ENCODE measurements at places on chromosomes 5 and 9.
A peak's percentile ranks its signal among the peaks of the same experiment; 100 is the strongest.

- no peak for DNase-seq
Measured at GRCh38 chr5:153373130-153373498, 117.4 kb upstream of the GRIA1 start.

GRCh38 chr9:121598167-121598964 lies 53.1 kb upstream of the DAB2IP start:
- DNase-seq = no peak

- no peak for DNase-seq
Measured at GRCh38 chr5:140927228-140927573, 1.1 kb downstream of the PCDHAC1 start.

DNA sequence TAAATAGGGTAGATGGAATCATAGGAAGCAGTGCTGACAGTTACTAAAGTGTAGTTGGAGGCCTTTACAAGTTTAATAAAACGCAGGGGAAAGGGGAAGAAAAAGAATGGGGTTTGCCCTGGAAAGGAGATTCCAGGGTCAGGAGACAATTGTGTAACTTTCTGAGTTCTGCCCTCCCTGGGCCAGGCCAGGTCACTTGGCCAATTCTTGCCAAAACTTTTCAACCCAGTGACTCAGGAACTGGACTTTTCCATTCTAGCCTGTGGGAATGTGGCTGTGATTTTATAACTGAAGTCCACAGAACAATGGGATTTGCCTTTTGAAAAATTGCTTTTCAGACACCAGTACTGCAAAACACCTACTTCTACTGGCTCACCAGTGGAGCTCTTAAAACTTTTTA lies 289.8 kb upstream of the ANKRD55 start:
- no peak for DNase-seq

- no peak for DNase-seq
Measured at GRCh38 chr9:34200092-34200491, 21.2 kb downstream of the UBAP1 start.

GRCh38 chr5:65072850-65073249 lies 304.1 kb downstream of the CWC27 start:
- no peak for DNase-seq

- DNase-seq = no peak
Measured at GRCh38 chr5:95927927-95928723, 33.5 kb downstream of the ELL2 start.

- no peak for DNase-seq
Measured at GRCh38 chr9:137017071-137017470, 11.0 kb downstream of the ABCA2 start.

DNA sequence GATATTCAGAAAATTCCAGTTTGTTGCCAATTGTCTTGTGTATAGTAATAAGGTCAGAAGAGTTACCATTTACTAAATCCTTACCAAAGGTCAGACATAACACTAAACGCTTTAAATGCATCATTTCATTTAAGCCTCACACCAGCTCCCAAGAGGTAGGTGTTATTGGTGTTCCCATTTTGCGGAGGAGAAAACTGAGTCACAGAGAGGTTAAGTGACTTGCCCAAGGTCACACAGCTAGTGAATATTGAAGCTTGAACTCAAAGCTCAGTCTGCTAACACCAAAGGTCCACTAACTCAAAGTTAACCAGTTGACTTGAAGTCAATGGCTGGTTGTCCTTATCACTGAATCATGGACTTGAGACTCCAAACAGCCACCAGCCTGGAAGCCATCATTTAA lies 40.8 kb upstream of the NTNG2 start:
- no peak for DNase-seq

DNA sequence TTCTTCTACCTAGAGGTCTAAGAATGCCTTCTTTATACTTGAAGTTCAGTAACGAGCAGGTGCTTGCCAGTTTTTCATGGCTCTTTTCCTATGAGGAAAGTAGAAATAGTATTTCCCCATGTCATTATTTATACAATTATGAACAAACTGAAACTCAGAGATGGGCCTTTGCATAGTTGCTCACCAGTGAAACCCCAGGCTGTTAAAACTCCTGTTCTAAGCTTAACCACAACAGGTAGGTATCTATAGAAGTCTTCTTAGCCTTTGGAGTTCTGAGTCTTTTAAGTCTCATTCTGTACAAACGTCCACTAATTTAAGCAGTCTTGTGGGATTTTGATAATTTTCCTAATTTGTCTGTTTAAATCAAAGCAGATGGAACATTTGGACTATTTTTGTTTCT lies 90.1 kb downstream of the STARD4 start:
- no peak for DNase-seq

GRCh38 chr9:88447431-88447830 lies 59.2 kb downstream of the SPIN1 start:
- DNase-seq = no peak

DNA sequence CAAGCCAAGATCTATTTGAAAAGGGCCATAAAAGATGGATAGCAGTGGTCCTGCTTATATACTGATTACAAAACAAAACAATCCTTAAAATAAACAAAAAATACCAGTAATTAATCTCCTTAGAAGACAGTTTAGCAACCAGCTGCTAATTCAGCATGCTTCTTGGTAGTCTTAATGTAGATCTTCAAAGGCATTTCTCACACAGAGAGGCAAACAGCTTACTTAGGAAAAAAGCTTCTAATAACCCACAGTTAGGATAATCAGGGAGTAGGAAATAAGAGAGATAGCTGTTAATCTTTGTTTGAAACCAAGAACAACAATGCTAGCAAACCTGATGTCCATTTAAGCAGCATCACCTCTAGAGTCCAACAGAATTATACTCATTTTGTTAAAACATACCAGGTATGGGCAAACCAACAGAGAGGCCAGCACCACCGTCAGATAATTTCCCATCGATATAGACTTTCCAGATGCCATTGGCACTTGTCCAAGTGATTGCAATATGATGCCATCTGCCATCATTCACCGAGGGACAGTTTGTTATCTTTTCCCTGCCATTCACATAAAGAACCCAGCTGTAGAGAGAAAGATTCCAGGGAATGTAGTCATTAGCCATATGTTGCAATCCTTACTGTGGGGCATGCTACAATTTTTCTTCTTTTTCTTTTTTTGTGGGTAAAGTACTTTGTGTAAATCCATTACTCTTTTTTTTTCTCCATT lies 105.6 kb upstream of the TXNDC8 start:
- no peak for DNase-seq

DNA sequence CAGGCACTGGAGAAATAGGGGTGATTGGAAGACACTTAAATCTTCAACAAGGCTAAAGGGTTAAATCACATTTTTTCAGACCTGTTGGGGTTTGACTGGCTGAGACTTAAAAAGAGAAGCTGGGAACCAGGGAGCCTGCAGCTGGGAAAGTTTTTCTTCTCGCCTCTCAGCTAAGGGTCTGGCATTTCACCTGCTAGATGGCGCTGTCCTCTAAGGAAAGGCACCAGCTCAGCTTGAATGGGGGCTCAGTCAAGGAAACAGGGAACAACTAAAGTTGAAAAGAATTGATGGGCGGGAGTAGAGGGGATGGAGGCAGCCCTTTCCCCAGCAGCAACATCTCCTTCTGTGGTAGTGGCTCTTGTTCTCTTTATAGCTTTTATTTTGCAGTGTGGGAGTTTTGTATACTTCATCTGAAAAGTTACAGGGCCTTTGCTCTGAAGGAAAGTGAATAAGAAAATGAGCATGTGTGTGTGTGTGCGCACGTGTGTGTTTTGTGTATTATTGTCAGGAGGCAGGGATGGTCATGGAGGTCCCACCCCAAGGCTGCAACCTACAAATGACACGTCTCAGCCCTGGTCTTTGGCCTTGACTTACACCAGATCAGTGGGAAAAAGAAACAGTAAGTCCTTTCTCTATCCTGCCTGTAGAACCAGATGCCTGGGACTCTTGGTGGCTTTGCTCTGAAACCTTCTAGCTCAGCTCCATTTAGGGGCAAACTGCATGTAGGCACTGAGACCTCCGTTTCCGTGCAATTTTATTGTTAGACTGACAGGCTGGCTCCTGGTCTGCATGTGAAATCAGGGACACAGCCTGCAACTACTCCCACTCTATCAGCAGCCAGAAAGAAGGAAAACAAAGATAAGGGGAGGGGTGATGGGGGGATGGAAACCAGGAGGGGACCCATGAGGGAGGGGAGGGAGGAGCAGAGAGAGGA lies 316.2 kb upstream of the CLINT1 start:
- peak; percentile 9 for DNase-seq

GRCh38 chr9:92669527-92669889 lies 423 bp downstream of the IPPK start:
- no peak for DNase-seq

DNA sequence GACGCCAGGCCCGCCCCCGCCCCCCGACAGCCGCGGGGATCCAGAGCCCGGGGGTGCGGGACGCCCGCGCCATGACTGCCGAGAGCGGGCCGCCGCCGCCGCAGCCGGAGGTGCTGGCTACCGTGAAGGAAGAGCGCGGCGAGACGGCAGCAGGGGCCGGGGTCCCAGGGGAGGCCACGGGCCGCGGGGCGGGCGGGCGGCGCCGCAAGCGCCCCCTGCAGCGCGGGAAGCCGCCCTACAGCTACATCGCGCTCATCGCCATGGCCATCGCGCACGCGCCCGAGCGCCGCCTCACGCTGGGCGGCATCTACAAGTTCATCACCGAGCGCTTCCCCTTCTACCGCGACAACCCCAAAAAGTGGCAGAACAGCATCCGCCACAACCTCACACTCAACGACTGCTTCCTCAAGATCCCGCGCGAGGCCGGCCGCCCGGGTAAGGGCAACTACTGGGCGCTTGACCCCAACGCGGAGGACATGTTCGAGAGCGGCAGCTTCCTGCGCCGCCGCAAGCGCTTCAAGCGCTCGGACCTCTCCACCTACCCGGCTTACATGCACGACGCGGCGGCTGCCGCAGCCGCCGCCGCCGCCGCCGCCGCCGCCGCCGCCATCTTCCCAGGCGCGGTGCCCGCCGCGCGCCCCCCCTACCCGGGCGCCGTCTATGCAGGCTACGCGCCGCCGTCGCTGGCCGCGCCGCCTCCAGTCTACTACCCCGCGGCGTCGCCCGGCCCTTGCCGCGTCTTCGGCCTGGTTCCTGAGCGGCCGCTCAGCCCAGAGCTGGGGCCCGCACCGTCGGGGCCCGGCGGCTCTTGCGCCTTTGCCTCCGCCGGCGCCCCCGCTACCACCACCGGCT lies 1.0 kb downstream of the FOXE1 start:
- DNase-seq = no peak

DNA sequence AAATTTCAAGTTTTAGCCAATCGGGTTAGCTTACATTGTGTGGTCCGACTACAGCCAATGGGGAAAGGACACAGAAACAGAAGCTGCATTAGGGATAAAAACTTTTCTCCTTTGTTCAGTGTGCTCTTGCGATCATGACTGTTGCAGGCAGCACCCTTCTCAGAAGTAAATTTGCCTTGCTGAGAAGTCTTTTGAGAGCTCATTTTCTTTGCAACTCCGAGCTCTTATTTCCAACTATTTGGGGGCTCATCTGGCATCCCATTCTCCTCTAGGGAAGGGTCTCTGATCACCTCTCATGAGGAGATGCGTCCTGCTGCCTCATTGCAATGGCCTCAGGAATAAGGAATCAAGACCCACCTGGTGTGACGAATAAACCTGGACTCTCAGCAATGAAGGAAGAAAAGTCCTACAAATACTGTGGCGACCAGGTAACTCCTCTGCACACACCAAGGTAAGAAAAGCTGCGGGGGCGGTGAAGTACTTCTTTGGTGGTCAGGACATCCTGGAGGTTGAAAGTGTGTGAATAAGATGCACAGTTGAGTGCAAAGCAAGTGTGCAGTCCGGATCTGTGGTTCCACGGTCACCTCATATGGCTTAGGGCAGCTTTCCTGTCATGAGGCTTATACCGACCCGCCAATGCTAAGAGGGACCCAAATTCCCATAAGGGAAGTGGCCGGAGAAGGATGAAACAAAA lies 20.4 kb downstream of the CNOT8 start:
- DNase-seq = no peak

DNA sequence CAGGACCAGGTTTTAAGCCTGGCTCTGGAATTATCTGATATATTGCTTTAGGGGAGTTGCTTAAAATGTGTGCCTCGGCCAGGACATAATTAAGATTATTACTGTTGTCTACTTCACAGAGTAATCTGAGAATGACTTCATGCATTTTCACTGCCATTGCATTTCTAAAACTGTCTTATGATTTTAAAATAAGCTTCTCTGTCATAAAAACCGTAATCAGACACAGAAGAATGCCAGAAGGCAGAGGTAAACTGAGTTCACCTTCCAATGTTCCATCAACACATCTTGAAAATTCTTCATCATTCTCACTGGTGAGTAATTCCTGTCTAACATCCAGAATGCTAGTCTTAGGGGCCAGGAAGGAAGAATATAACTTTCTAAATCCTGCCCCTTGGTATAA lies 47.1 kb downstream of the ISOC1 start:
- no peak for DNase-seq

DNA sequence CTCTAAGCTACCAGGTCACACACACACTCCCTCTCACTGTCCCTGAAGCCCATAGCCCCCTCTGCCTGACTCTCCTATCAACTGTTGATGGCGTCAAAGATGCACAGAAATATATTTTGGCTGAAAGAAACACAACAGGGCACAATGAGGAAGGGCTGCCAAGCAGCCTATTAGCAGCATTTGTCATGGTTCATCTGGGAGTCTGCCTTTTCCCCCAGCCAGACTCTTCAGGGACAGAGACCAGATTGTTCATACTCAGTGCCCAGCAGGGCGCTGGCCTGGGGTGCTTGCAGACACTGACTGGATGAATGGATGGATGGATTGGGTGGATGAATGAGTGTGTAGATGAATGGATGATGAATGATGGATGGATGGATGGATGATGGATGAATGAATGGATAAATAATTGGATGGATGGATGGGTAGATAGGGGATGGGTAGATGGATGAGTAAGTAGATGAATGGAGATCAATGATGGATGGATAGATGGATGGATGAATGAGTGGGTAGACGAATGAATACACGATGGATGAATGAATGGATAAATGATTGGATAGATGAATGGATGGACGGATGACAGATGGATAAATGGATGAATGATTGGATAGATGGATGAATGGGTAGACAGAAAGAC lies 90.5 kb downstream of the ADAMTS2 start:
- no peak for DNase-seq

- DNase-seq = no peak
Measured at GRCh38 chr5:61450493-61451279, 118.6 kb downstream of the ZSWIM6 start.

DNA sequence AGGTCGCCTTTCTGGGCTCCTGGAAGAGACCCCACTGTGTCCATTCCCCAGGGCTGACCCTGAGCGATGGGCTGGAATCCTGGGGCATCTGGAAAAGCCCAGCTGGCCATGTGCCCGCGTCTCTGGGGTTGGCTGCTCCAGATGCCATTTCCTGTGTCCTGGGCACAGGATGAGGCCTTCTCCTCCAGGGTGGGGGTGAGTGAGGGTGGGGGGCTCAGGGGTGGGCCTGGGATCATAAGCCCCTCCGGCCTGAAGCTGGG lies 30.7 kb downstream of the PAEP start:
- no peak for DNase-seq
